Sigmoid colon (tissue), 7 donors: ENCODE measurements at places on chromosomes 5 and 9. TPM values are rescaled to one million over a fixed set of nuclear protein-coding genes. Genes with fewer than 3 reads are reported as not detected.

PCDHGC4 gene
- 2.5 TPM for total RNA-seq

DNA sequence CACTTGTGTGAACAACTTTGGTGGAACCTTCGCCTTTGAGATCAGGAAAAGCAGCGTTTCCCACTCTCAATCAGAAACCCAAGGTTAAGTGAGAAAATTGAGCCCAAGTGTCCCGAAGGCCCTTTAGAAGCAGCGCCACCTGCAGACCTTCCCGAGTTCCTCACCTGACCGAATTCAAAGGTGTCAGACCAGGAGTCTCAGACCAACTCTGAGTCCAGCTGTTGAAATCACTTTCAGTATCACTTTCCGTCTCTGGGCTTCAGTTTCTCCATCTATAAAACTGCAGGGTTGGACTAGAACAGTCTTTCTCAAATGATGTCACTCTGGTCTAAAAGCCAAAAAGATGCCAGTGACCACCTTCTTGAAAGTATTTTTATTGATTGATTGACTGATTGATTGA lies 31.7 kb upstream of the GRHPR start:
- no peak for DNase-seq

- no peak for DNase-seq
Observed at GRCh38 chr9:2545881-2546490, 75.6 kb upstream of the VLDLR start.

DNA sequence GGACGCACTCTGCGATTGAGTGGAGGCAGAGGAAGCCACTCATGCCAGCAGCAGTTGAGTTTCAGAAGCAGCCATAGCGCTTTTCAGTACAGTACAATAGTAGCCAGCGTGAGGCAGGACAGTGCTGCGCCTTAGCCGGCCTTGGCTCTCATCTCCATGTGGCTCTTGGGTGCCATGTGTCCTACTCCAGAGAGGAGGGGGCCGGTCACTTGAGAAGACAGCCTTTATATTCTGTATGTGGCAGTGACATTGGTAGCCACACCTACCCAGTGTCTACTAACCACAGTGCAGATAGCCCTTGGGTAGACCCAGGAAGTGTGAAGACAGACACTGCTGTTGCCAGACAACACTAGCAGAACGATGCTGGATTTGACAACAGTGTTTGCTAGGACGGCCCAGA lies 42.3 kb downstream of the FAM78A start:
- DNase-seq = no peak

DNA sequence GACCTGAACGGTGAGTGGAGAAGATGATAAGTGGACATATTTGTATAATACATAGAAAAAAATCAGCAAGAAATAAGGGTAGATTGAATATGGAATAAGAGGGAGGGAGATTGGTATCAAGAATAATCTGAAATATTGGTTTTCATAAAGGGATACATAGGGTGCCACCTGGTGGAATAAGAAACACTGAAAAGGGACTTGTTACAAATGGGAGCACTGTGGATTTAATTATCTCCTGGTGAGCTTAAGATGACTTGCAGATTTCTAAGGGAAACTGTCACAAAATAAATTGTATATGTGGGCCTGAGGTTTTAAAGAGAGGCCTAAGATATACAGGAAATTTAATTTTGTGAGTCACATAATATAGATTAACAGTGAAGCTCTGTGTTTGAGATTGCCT lies 1403.5 kb upstream of the CDH18 start:
- no peak for DNase-seq

DNA sequence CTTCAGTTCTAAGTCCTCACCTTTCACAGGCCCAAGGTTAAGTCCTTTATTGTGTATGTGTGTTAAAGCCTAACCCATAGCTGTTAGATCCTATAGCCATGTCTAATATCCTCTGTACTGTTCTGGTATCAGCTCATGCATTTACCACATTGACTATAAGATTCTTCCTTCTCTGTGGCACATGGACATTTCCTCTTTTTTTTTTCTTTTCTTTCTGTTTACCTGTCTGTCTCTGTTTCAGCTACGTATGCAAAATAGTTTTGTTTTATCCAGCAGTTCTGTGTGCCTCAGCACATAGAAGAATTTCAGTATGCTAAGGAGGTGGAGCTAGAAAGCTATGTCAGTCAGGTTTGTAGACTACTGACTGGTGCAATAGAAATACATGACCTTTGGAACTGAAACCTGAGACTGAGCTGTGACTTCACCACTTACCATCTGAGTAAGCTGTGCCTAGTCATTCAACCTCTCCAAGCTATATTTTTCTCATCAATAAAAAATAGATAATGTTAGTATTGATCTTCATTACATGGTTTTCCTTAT lies 155.6 kb upstream of the VLDLR start:
- no peak for DNase-seq

DNA sequence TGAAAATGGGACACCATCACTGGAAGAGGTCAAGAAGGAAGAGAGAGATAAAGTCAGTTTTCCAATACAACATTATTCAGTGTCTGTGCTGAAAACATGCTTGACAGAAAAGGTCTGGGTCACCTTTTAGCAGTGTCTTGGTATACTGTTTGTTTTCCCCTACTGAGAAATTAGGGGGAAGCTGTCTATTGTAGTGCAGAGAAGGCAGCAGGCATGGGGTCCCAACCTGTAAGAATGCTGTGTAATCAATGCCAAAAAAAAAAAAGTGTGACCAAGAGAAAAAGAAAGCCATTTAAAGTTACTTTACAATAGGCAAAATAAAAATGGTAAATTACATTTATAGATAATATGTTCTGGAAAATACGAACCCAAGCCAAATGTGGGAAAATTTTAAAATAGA lies 139.3 kb downstream of the RAB3C start:
- no peak for DNase-seq

GRCh38 chr9:84031534-84031933 lies 50.9 kb downstream of the RMI1 start:
- DNase-seq = no peak

- DNase-seq = no peak
Observed at GRCh38 chr9:123073991-123074422, 40.5 kb downstream of the GPR21 start.

DNA sequence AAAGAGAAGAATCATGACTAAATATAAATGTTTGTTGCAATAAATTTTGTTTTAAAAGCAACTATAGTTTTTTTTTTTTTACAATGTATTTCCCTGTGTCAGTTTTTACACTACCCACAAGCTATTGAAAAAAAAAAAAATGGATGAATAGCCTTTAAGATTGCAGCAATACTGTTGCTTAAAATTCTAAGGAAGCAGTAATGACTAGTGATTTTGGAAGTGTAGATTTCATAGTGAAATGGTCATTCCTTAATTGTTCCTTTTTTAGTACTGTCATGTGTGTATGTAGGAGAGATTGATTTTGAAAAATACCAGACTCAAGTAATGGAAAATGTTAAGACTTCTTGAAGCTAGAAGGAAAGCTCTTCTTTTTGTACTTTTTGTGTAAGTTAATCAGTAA lies 53.1 kb downstream of the NDUFS4 start:
- no peak for DNase-seq

GRCh38 chr5:89735082-89735481 lies 674.5 kb downstream of the CETN3 start:
- DNase-seq = no peak
